NCI-H82 (cell line): ENCODE measurements at places on chromosomes 1 and 21.

DNA sequence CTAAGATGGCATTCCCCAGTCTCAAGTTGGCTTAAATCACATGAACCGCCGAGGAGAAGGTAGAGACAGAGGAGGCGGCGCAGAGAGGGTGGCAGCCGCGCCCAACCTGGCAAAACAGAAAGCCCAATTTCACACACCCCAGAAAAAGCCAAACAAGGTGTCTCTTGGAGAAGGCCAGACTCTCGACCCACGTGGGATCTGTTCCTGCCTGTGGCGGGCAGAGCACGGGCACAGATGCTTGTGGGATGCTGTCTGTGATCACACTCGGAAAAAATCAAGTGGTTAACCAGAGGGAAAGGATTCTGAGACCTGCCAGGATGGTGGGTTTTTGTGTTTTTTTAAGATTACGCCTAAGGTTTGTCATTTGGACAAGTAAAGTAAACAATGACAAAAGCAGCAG lies 80.7 kb downstream of the MRPL37 start:
- no peak for DNase-seq

GRCh38 chr1:54542962-54543539 lies 5.0 kb upstream of the ACOT11 start:
- no peak for DNase-seq

- no peak for DNase-seq
Observed at GRCh38 chr21:25858325-25858724, 123.6 kb downstream of the GABPA start.

DNA sequence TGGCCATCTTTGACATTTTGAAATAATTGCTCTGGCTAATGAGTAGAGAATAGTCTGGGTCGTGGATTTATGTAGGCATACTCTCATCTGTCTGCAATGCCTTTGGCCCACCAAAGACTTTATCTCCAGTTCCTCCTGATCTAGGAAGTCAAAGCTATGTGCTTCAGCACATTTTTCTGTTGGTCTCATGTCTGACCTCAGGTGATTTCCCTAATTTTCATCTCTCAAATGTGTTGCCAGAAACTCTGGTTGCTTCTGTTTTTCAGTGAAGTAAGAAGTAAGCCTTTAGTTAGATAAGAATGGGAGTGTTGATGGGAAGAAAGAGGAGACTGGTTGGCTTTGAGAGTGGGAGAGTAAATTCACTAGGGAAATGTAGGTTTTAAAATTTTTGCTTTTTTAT lies 66.4 kb downstream of the GPR88 start:
- no peak for DNase-seq

GRCh38 chr1:119327450-119328155 lies 41.0 kb upstream of the HAO2 start:
- DNase-seq: peak; percentile 84

- DNase-seq: no peak
Observed at GRCh38 chr1:32761253-32761877, 55.8 kb downstream of the YARS1 start.

- no peak for DNase-seq
Observed at GRCh38 chr1:3419415-3420204, 34.9 kb upstream of the ARHGEF16 start.

- no peak for DNase-seq
Observed at GRCh38 chr1:30887485-30888315, 20.9 kb downstream of the SDC3 start.

DNA sequence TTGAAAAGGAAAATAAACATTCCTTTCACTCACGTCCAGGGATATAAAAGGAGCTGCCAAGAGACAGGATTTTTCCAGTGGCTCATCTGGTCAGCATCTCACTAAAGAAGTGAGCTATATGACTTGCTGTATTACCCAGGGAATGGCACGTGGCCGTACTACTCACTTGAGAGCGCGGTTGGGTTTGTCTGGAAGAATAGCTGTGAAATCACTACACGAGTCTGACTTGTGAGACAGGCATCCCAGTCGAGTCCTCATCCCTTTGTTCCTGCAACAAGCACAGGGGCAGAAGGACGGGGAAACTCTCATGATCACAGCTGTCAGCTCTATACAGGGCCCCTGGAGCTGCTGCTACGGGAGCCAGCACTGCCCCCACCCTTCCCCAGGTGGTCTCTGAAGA lies 17.7 kb downstream of the RGS8 start:
- no peak for DNase-seq

- DNase-seq: no peak
Observed at GRCh38 chr21:39799178-39799577, 54.2 kb downstream of the IGSF5 start.

GRCh38 chr1:167332503-167332902 lies 111.8 kb downstream of the POU2F1 start:
- no peak for DNase-seq

DNA sequence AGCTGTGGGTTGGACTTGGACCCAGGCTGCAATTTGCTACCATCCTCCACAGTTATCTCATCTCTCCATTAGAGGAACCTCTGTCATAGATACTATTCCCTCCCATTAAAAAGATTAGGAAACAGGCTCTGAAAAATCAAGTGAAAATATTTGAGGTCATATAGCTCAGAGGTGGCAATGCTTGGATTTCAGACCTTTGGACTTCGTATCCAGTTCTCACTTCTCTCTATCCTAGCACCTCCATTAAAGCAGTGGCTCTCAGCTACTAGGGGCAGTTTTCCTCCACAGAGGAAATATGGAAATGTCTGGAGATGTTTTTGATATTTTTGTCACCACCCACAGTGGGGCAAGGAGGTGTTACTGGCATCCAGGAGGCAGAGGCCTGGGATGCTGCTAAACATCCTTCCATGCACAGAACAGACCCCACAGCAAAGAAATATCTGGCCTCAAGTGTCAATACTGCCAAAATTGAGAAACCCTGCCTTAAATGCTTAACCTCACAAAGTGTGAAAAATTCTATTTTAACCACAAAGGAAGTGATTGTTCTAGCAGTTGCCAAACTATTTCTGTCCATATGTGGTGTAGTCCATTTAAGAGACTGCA lies 54.1 kb downstream of the C8A start:
- no peak for DNase-seq

GRCh38 chr1:116699605-116700004 lies 32.1 kb upstream of the IGSF3 start:
- peak; percentile 58 for DNase-seq

- no peak for DNase-seq
Observed at GRCh38 chr1:150557813-150558212, 8.6 kb downstream of the ADAMTSL4 start.

- DNase-seq: peak; percentile 25
Observed at GRCh38 chr1:42385283-42385682, 4.7 kb downstream of the RIMKLA start.

- no peak for DNase-seq
Observed at GRCh38 chr1:8004803-8005573, 21.1 kb downstream of the ERRFI1 start.

DNA sequence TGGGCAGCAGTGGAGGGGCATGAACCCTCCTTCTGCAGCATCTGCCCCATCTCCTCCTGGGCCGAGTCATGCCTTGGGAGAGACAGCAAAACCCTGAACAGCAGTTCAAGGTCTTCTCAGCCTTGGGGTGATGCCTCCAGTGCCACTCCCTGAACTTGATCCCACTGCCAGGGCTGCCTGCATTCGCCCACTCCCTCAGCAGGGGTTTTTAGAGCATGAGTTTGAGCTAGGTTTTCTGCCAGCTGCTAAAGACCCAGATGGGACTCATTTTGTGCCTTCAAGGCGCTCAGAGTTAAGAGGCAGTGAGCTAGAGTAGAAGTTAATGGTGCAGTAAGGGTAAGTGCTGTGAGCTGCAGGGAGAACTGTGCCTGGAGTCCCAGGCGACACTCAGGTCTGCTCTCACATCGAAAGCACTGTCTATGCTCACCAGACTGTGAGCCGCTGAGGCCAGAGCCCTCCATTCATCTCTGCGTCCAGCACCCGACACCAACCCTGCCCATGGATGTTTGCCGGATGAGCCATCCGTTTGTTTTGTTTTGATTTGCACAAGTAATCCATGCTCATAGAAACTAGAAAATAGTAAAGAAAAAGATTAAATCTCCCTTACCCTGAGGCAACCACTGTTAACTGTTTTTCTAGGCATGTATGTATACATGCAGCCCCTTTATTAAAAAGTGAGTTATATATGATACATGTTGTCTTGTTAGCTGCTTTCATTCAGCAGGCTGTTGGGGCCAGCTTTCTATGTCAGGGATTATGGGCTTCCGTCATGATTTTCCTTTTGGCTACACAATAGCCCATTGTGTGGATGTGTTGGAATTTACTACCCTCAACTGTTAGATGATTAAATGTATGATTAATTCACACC lies 67.8 kb downstream of the VPS26C start:
- no peak for DNase-seq

DNA sequence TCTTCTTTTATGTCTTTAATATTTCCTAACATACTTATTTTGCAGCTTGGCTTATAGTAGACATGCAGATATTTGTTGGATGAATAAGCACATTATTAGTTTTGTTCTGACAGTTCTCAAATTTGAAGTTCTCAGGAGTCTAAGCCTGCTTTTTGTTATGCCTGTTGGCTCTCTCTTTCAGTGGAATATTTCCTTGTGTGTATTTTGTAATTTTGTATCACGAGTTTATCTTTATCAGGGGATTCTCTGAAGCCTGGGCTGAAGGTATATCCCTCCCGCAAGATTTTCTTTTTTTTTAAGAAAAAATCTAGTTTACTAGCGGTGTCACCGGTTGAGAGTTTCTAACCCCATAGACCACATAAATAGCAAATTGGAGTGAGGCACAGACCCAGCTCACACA lies 105.9 kb downstream of the RGL1 start:
- no peak for DNase-seq

- no peak for DNase-seq
Observed at GRCh38 chr1:36665478-36666080, 182.9 kb upstream of the CSF3R start.

- DNase-seq: no peak
Observed at GRCh38 chr1:230113593-230114236, 46.7 kb downstream of the GALNT2 start.

- DNase-seq: no peak
Observed at GRCh38 chr1:236516929-236517704, 6.7 kb upstream of the LGALS8 start.

- no peak for DNase-seq
Observed at GRCh38 chr1:155946633-155947219, 5.3 kb downstream of the RXFP4 start.

DNA sequence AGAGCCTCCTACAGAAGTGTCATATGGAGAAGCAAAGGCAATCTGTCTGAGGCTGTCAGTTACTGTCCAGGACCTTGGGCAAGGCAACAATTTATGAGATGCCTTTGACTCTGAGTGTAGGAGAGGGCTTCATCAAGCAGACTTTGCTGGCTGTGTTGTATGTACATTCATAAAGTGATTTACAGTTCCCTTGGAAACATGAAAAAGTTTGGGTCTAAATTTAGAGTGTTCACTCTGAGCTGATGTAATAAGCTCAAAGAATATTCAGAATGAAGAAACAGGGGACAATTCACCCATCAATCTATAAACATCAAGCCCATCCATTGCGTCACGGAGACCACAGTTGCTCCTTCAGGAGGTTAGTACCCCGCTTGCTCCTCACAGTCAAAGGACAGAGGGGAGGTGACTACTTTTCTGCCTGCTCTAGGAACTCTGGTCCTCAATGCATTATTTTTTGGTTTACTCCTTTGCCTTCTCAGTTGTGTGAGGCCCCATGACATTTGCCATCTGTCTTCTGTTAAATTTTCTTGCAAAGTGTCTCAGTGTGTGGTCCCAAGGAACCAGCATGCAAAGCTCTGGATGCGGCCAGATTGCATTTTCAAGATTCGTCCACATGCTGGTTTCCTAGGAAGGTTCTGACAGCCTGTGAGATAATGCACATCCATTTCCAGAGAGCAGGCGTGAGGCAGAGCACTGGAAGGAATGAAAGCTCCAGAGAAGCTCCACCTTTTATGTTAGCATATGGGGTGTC lies 241.1 kb upstream of the KIAA0040 start:
- no peak for DNase-seq

DNA sequence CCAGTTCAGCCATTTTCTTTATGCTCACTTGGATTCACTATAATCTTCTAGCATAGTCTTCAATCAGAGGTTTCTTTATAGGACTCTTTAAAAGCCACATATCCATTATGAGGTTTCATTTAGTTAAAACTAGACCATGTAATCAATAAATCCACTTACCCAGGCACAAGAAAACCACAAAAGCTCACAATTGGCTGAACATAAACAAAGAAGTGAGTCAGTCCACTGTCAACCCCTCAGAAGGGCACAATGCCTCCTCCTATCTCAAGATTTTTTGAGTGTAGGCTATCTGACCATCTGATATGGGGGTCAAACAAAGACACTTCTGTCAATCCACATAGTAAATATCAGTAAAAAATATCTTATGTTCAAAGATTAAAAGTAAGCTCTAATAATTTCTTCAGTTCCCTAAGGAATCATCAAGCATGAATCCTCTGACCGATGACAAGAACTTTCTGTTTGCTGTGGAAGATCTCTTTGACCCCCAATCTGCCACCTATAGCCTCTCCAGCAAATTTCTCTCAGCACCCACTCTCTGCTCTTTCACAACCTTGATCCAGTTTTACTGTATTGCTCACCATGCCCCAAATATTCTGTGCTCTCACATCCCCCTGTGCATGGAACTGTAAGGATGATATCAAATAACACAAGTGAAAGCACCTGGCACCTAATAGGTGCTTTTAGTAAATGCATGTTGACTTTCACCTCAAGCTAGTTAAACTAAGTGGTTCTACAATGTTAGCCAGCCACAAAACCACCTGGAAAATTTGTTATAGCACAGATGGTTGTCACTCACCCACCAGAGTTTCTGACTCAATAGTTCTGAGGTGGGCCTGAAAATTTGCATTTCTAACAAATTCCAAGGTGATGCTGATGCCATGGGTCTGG lies 16.7 kb downstream of the RAB3B start:
- DNase-seq: no peak

DNA sequence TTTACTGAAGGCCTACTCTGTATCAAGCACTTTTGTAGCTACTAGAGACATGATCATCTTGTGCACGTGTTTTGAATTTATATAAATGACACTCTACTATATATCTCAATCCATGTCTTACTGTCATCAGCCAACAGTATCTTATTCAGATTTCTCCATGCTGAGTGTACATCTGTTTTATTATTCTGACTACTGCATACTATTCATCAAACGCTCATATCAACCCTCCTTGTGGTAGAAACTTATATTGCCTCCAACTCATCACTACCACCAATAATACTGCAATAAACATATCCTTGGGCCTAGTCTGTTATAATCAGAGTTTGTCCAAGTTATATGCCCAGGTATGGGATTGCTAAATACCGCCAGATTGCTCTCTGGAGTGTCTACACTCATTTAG lies 81.6 kb upstream of the IRF2BP2 start:
- no peak for DNase-seq

- peak; percentile 100 for DNase-seq
Observed at GRCh38 chr1:89523572-89524368, 859 bp upstream of the LRRC8B start.

DNA sequence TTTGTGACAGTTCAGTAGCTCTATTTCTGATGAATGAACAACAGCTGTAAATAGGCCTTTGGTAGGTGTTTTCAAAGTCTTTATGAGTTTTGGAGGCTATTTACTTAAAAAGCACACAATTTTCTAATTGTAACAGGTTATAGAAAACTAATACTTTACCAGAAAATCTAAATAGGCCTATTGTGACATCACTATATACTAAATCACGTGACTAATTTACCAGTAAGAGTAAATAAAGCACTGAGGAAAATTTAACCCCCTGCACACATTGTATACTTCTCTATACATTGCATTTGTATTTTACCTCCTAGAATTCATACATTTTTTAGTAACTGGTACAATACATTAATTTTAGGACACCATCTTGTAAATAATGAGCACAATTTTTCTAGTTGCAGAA lies 15.0 kb downstream of the KRTAP26-1 start:
- no peak for DNase-seq

GRCh38 chr1:207807326-207807689 lies 55.5 kb downstream of the CD46 start:
- no peak for DNase-seq
